ENCODE measurements at places on chromosomes 1 and 21.

- DNase-seq: no peak
These were observed 41.5 kb downstream of the LGR6 start for GRCh38 chr1:202235003-202235660.

DNA sequence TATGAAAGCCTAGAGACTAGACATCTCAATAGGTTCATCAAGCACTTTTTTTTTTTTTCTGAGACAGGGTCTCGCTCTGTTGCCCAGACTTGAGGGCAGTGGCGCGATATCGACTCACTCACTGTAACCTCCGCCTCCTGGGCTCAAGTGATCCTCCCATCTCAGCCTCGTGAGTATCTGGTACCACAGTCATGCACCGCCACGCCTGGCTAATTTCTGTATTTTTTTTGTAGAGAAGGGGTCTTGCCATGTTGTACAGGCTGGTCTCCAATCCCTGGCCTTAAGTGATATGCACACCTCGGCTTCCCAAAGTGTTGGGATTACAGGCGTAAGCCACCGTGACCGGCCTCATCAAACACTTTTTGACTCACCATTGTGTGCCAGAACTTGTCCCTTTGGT is 613 bp upstream of the GPATCH4 start:
- no peak for DNase-seq

DNA sequence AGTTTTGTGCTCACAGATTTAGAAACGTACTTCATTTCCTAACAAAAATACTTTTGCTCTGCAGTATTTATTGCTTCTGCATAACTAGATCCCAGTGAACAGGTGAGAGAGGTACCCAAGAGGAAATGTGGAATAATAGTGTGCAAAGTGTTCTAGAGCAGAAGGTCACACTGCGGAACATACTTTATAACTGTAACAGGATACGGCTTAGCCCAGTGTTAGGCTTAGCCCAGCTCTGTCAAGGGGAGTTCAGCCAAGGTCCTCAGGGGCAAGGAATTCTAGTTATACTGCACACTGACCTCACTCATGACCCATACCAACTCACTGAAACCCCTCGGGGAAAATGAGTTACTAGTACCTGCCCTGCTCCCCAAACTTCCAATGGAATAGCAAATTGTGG is 55.3 kb downstream of the PTPN14 start:
- no peak for DNase-seq

DNA sequence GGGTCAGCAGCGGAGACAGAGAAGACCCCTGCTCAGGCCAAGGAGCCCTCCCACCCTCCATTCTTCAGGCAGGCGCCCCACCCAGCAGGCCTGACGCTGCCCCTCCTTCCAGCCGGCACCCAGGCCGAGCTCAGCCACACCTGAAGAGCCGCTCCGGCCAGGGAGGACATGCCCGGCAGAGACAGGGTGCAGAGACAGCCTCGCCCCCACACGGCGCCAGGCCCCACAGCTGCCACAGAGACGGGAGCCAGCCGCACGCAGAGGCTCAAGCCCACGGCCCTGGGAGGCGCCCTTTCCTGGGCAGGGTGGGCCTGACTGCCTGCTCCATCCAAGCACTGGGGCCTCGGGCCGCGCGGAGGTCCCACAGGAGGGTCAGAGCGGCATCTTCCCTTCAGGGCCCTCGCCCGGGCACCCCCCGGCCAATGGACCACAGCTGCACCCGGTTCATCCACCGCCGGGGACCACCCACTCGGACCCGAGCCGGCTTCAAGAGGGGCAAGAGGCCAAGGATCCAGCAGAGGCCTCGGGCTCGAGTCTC is 5.2 kb downstream of the TTLL10 start:
- DNase-seq: no peak

GRCh38 chr1:216314379-216315095 is 108.7 kb downstream of the USH2A start:
- DNase-seq: no peak

All from SW 1271 (cell line).